Cerebellar nuclear complex (tissue), 1 donor: ENCODE measurements at places on chromosomes 1 and 21.

DNA sequence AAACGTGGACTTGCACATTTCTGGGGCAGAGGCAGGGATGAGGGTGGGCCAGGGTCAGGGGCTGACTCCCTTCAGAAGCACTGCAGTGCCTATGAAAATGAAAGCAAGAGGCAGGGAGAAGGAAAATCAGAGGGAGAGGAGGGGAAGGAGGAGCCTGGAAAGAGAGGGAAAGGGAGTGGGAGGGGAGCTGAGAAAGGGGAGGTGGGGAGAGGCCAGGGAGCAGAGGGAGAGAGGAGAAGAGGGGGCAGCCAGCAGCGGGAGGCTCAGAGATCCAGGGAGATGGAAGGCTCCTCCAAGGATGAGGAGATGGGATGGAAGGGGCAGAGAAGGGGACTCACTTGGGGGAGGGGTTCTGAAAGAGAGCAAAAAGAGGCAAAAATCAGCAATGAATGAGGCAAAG is 96.3 kb upstream of the KLHDC7A start:
- no peak for DNase-seq

DNA sequence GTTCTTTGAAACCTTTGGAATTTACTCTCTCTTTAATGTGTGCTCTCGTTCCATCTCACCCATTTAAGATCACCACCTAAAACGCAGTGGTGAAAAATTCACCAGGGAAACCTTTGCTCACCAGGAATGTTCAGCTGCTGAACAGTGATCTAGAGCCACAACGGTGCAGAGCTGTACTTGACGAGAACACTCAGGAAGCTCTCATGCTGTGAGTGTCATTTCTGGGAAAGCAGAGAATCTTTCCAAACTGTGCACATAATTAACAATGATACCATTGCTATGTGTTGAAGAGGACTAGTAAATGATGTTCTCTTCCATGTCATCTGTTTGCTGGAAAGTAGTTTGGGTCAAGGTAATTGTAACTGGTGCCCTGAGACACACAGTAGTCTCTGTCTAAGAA is 117.1 kb downstream of the ZZZ3 start:
- DNase-seq: no peak

- no peak for DNase-seq
These were observed 147 bp downstream of the CLSTN1 start for GRCh38 chr1:9823693-9823942.

DNA sequence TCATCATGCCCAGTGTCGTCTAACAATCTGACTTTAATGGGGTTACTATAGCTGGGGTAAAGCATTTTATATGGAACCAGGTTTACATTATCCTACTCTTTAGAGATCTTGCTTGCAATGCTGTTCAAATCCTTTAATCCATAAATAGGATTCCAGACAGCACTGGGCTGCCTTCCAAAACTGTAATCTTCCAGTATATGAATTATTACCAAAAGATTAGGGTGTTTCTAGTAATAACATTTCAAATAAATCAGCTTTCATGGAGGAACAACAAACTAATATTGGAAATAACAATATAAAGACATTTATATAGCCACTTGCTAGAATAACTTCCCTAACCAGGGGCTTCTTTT is 88.6 kb upstream of the PLXNA2 start:
- DNase-seq: no peak

GRCh38 chr1:202167708-202168415 is 7.5 kb upstream of the PTPN7 start:
- DNase-seq: no peak

DNA sequence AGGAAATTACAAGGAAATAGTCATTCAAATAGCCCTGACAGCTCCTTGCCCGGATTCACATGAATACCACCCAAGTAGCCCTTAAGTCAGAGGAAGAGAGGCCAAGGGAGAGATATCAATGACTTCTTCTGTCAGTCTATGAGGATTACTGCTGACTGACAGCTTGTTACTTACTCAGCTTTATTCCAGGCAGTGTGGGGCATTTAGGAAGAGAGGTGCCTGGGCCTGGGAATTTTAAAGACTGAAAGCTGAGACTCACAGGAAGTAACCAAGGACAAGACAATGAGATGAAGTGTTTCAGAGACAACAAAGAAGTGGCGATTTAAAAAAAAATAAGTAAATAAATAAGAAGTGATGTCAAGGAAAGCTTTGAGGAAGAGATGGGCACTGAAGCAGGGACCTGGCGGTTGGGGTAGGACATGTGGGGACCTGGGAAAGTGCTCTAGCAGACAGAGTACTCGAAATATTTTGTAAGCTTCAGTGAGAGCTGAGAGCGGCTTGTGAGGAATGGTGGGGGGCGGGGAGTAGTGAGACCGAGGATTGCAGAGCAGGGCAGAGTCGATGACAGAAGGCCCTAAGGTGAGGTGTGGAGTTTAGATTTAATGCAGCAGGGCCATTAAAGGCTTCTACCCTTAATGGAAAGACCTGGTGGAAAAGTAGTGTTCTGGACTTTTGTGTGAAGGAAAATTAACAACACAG is 58.9 kb downstream of the ST3GAL3 start:
- no peak for DNase-seq
